ENCODE measurements at places on chromosomes 2 and 18.

DNA sequence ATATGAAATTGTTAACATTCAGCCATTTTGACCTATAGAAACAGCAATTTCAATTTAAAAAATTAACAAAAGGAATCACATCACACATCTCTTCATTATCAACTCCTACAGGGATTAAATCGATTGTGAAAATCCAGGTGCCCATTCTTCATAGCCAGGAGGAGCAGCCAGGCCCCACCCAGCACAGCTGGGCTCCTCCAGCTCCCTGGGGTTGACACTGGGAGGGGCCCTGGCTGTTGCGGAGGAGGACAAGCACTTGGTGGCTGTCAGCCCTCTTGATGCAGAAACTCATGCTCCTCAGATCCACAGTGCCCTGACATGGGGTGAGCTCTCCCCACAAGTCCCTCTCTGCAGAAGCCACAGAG is 99.8 kb downstream of the FAM210A start:
- no peak for DNase-seq

DNA sequence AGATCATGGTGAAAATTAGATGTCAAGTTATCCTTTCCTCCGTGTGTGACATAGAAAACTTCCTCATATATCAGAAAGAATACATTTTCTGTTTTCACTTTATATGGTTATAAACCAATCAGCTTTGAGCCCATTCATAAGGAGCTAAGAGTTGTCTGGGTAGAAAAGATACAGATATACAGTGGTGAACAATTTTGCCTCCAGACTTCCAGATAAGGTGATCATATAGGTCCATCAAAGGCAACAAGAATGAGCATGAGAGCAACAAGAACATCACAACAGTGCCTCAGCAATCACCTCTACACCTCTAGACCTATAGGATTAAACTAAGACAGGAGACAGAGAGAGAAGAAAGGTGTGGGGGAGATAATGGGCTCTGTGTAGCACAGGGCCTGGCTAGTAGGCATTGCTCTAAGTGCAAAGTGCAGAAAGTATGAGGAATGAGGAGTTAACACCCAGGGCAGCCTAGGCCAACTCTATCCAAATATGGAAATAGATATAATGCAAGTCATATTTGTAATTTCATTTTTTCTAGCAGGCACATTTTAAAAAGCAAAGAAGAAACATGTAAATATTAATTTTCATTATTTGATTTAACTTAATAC is 8.3 kb downstream of the TNP1 start:
- DNase-seq = no peak

DNA sequence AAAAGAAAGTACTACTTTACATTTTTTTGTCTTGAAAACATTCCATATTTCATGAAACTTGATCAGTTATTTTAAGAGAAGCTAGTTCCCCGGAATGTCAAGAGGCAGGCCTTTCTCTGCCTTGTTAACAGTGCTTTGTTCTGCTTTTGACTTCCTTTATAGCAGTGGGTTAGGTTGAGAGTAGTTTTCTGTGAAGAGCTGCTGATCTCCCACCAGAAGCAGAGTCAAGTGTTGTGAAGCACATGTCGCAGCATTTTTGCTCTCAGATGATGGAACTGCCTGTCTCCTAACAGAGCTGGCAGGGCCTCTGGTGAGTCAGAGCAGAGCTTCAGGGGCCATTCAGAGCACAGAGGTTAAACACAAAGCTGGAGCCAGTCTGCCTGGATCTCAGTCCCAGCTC is 871.8 kb downstream of the SLC4A3 start:
- DNase-seq = no peak

- DNase-seq = no peak
Observed at GRCh38 chr18:79275461-79275860, 120.3 kb upstream of the NFATC1 start.

DNA sequence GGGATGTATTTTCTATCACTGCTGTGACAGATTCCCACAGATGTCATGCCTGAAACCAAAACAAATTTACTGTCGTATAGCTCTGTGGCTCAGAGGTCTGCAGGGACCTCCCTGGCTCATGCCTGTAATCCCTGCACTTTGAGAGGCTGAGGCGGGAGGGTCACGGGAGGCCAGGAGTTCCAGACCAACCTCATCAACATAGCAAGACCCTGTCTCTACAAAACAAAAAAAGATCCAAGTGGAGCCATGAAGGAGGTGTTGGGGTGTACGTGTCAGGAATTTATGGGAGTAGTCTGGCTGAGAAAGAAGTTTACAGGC is 51.0 kb upstream of the FAHD2A start:
- no peak for DNase-seq

DNA sequence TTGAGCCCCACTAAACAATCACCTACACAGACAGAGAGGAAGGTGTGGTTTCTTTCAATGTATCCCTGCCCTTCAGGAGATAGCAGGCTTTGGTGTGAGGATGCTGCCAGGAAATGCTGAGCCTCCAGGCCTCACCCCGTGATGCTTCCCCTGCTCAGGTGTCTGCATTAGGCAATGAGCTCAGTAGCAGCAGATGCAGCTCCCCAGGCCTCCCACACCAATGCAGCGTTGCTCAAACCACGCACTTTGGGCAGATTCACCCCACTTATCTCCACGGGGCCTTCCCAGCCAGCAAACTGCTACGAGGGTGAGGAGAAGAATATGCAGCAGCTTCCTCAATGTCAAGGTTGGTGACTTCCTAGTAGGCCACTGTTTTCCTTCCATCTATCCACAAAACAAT is 229.3 kb upstream of the PXDN start:
- no peak for DNase-seq

DNA sequence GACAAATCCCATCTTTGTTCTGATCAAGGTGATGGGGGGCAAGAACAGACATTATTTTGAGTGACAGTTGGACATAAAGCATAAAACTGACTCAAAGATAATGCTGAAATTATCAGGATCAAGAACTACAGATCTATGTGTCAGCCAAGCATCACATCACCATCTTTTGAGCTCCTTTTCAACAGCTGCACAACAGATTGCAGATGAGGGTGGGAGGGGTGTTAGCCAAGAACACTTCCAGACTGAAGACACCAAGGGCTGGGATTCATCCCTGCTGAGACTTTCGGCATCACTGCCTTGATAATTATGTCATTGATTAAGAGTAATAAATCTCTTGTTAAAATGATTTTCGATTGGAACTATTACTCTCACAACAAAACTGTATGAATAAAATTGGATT is 191.5 kb upstream of the NETO1 start:
- DNase-seq = no peak

DNA sequence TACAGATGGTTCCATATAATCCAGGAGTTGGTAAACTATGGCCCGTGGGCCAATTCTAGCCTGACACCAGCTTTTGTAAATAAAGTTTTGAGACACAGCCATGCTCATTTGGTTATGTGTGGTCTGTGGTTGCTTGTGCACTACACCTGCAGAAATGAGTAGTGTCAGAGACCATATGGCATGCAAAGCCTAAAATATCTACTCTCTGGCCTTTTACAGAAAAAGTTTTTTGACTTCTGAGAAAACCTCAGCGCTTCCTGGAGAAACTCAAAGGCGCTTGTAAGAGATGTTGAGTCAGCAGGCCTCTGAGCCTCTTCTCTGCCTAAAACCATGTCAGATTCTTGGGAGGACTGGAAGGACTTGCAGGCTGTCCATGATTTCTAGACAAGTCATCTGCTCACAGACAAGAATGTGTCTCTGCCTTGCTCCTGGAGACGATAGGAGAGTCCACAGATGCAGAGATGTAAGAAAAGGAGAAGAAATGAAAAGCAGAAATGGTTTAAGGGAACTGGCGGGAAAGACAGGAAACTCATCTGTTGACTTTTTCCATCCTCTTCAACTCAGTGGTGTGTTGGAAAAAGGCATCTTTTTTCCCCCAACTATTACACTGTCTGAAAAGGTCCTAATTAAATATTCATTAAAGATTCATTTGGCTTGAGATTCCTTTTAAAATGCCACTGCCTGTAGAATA is 5.2 kb downstream of the TTC39C start:
- peak; percentile 73 for DNase-seq

DNA sequence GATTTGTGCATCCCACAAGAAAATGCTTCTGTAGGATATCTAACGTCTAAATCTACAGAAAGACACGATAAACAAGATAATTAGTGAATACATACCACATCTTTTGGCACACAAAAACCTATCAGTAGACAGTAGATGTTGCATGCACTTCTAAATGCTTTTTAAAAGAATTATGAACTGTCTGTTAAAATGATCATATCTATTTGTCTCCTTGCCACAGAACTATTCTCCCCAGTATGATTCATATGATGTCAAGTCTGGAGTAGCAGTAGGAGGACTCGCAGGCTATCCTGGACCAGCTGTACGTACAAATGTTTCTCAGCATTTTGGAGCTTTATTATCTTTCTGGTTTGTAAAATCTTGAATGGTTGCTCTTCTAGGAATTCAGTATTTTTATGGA is 12.7 kb downstream of the COL3A1 start:
- no peak for DNase-seq

DNA sequence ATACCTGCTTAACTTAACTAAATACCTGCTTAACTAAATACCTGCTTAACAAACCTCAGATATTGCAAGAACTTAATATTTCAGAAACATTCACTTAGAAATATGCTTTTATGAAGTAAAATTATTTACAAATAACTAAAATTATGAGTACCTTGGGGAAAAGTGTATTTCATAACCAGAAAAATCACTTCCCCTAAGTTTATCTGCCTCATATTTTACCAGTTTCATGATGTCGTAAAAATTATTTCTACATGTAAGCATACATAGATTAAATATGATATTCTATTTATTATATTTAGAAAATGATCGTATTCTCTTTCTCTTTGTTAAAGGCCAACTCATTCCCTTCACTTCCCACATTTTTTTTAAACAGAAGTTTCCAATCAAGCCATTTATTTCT is 41.5 kb upstream of the DSC1 start:
- no peak for DNase-seq

GRCh38 chr2:41922177-41922576 is 125.6 kb upstream of the PKDCC start:
- DNase-seq = no peak

DNA sequence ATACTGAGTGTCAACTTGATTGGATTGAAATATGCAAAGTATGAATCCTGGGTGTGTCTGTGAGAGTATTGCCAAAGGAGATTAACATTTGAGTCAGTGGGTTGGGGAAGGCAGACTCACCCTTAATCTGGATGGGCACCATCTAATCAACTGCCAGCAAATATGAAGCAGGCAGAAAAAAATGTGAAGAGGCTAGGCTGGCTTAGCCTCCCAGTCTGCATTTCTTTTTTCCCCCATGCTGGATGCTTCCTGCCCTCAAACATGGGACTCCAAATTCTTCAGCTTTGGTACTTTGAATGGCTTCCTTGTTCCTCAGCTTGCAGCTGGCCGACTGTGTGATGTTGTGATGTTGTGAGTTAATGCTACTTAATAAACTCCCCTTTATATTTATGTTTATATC is 577.4 kb downstream of the CPS1 start:
- DNase-seq = no peak

GRCh38 chr2:29697715-29698114 is 223.7 kb downstream of the ALK start:
- DNase-seq = no peak

DNA sequence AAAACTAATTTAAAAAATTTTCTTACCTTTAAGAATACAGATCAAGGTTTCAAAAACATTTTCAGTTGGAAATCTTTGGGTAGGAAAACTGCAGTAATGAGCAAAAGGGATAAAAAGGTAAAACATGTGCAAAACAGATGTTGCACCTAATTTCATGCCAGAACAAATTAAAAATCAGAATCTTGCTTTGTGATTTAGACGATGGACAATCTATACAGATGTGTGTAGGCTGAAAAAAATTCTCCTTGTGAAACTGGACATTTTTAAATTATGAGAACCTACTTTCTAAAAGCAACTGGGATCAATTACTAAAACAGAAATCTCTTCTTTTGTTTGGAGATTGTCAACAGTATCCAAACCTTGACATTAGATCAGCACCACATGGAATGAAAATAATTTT is 183.2 kb upstream of the ITGA4 start:
- no peak for DNase-seq

DNA sequence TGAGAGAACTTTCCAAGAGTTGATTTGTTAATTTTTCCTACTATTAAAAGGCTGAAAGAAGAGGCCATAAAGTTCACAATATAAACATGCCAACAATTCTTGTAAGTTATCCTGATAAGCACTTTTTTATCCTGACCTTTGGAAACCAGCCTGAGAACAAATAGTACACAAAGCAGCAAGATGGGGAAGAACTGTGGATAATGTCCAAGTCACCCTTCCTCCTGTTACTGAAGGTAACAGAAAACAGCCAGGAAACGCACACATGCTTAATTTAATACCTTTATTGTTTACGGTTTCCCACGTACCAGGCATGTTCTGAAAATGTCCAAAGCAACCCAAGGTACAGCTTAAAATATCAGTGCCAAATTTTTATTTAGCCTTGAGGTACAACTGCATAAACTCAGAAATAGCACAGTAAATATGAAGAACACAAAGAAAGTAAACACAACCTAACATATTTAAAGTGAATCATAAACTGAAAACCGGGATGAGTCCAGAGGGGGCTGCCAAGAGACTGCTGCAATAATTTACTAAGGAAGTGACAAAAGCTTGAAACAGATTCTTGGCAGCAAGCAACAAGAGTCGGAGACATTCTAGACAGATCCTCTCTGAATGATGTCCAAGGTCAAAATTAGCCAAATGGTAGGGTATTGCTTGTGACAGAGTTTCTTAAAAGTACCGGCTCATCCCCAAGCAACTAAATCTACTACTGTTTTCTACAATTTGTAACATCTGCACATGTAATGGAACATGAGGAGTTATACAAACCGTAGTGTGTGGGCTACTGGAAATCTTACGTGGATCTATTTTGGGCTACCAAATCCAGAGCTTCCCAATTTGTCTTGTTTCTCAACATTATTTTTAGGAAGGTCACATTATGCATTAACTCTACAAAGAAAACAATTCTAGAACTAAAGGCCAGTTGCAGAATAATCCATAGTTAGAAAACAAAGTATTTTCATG is 93.2 kb downstream of the CABYR start:
- no peak for DNase-seq

- no peak for DNase-seq
Observed at GRCh38 chr2:220417503-220417902, 790.1 kb downstream of the SLC4A3 start.

- DNase-seq = no peak
Observed at GRCh38 chr2:55148269-55148668, 83.8 kb downstream of the CLHC1 start.

DNA sequence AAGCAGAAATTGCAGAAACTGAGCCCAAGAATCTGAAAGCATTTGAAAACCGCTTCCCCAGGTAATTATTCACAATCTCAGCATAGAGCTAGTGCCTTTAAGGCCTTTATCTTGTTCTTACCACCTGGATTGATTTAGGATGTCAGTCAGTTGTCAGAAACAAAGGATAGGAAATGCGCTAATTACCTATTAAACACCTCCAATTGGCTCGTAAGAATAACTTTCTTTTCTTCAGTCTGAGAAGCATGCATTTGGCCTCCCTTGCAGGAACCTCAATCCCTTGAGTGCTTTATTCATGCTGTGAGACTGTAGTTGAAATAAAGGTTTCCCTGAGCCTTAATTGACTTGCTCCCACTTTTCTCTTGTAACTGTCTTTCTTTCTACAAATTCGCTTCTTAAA is 400.3 kb upstream of the LRATD1 start:
- no peak for DNase-seq

- no peak for DNase-seq
Observed at GRCh38 chr2:162212366-162212765, 30.9 kb downstream of the FAP start.
